ENCODE measurements at places on chromosomes 6 and 20. TPM values are rescaled to one million over a fixed set of nuclear protein-coding genes. Genes with fewer than 3 reads are reported as not detected.

The ME1 gene
- total RNA-seq, result 30.2 TPM

DNA sequence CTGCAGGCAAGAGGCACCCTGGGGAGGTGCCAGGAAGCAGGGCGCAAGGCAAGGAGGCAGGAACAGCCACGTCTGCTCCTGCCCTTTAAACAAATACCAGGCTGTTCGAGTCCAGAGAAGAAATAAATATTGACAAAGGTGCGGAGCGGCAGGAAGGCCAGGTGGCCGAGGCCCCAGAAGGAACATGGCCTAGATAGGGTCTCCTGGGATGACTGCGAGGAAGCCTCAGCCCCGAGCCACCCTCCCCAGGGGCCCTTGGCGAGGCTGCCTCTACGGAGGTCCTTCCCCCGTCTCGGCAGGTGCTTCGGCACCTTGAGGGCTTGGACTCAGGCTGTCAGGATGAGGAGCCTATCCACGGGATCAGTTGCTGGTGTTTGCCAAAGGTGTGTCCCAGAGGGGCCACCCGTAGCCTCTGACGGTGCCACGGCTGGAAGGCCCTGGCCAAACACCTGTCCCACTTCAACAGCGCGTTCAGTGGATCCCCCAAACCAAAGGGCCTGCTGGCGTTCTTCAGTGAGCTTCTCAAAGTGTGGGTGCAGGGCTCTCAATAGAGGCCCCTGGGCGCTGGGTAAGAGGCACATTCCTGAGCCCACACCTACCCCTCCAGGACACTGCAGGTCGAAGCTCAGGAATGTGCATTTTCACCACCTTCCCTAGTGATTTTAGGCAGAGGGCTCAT lies 39.8 kb downstream of the SNX5 start:
- peak; percentile 26 for DNase-seq

DNA sequence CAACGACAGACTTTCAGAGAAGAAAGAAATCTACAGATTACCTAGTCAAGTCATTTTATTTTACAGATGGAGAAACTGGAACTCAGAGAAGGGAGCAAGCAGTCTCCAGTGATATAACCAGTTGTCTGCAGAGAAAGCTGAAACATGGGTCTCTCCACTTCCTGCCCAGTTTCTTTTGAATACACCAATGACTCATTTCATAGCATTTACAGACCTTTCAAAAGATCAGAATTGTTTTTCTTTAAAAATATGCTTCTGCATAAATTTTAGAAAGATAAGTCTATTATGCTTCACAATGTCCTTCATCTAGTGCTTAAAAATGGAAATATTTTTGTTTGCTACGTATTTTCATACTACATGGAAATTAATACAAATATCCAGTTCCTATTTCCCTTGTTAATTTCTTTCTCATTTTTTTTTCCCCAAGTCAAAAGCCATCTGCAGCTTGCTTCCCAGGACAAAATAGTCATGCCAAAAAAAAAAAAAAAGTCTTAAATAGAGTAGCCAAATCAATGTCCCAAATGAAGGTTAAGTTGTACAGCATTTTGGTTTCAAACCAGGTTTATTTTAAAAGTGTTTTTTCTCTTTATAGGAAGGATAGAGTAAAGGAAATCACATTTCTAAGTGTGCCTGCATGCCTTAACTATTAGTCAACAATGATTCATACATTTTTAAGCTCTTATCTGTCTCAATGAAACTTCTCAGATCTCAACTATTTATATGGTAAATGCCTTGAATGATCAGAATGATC lies 36.9 kb downstream of the ARHGAP18 start:
- DNase-seq, result no peak

- no peak for DNase-seq
These were observed 126.0 kb downstream of the RNASET2 start for GRCh38 chr6:166830185-166830890.

The SEL1L2 gene
- 0.52 TPM for total RNA-seq

The RAET1G gene
- 0.52 TPM for total RNA-seq

- no peak for DNase-seq
These were observed 253.4 kb upstream of the SULF2 start for GRCh38 chr20:48038713-48039112.

The POU5F1 gene
- 9.7 TPM for total RNA-seq

GRCh38 chr20:58091810-58092209 lies 136.6 kb downstream of the ANKRD60 start:
- DNase-seq, result no peak

DNA sequence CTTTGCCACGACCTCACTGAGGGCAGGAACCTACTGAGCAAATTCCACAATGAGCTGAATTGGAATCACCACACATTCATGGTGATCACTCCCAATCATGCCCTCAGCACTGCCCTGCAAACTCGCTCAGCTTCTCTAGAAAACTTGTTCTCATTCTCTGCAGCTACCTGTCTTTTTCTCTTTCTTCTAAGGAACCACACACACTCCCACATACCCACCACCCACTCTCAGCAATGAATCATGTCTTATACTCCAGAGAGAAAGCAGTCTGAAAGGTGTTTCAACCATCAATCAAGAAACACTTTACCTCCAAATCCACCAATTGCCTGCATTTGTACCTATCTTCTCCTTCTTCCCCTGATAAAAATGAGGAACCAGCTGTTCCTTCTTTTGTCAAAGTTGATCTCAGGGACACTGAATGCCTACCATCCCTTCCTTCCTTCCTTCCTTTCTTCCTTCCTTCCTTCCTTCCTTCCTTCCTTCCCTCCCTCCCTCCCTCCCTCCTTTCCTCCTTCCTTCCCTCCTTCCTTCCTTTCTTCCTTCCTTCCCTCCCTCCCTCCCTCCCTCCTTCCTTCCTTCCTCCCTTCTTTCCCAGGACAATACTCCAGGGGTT lies 84.6 kb upstream of the SGK1 start:
- DNase-seq, result no peak
